ENCODE measurements at places on chromosomes 16 and 17.

GRCh38 chr16:31148281-31148728, 1.6 kb downstream of the PRSS36 start:
- DNase-seq = no peak

GRCh38 chr17:80927791-80928216, 63.8 kb upstream of the CHMP6 start:
- DNase-seq = no peak

- DNase-seq = no peak
Measured at GRCh38 chr16:9035996-9036395, 55.4 kb upstream of the HAPSTR1 start.

DNA sequence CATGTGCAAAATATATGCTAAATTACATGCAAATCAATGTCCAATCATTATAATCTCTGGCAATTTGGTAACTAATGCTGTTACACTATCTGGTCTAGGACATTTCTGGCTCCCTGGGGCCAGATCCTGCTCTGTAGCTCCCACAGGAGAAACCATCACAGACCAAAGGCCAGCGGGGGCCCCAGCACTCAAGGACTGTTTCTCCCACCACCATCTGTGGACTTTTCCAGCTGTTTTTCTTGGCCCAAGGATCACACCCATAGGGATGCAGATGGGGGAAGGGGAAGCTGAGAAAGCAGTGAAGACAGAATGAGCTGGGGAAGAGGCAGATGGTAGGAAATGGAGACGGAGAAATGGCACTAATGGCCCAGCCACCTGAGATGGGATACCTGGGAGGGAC, at the start of gene HIGD1B:
Gene HIGD1B (plus strand): TSS at position 298 of the 400 bp plus-strand sequence. CDS start 270 bp downstream, outside the sequence.
- DNase-seq = no peak
